Frontal cortex (tissue), 4 donors: ENCODE measurements at places on chromosomes 13 and 19.

DNA sequence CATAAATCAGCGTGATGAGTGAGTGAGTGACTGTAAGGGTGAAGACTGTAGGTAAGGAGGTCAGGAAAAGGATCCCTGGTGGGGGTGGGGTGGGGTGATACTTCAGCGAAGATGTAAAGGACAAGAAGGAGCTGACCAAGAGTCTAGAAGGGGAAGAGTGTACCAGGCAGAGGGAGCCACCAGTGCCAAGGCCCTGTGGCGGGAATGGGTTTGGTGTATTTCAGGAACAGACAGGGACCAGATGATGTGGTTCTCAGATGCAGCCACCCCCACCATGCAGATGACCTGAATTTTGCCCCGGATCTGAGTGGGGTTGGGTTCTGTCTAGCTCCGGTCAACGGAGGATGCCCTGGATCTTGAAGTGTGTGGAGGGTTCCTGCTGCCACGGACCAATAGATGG is 30.1 kb upstream of the SLC7A10 start:
- DNase-seq, result no peak

- no peak for DNase-seq
Observed at GRCh38 chr19:33403221-33403972, 29.9 kb downstream of the CEBPG start.

GRCh38 chr13:110629735-110630134 is 14.4 kb downstream of the NAXD start:
- DNase-seq, result no peak

- DNase-seq, result peak; percentile 11
Observed at GRCh38 chr19:37505958-37506386, 767 bp upstream of the ZNF793 start.

DNA sequence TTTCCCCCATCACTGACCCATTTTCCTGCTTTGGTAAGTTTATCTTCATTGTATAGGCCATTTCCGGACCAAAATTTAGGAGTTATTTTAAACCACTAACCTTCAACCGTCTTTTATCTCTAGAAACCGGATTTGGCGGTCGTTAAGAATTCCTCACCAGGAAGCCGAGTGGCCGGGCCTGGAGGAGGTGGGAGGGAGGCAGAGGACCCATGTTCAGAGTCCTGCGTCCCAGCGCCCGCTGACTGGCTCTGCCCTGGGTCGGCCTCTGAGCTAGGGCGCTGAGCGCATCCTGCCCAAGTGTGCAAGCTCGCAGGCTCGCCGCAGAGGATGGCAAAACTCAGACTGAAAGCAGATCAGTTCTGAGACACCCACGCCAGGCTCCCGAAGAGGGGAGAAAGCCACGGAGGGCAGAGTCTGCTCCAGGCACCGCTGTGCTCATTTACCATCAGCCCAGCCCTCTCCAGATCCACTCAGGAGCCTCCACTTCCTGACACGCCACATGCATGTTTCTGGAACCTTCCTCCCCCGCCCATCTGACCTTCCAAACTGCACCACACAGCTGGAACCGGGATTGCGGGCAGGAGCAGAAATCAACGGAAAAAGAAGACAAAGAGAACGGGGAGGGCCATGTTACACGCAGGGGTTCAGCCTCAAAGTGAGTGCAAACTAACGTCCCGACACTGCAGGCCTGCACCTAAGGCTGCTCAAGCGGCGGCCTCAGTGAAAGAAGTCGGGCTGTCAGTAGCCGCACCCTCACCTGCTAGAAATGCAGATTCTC is 8.3 kb downstream of the COL4A1 start:
- no peak for DNase-seq

GRCh38 chr19:17404015-17404414 is 1.4 kb downstream of the BST2 start:
- DNase-seq, result no peak

- DNase-seq, result no peak
Observed at GRCh38 chr19:11949201-11949600, 15.6 kb upstream of the ZNF763 start.

- no peak for DNase-seq
Observed at GRCh38 chr13:33996636-33997035, 178.7 kb downstream of the RFC3 start.

DNA sequence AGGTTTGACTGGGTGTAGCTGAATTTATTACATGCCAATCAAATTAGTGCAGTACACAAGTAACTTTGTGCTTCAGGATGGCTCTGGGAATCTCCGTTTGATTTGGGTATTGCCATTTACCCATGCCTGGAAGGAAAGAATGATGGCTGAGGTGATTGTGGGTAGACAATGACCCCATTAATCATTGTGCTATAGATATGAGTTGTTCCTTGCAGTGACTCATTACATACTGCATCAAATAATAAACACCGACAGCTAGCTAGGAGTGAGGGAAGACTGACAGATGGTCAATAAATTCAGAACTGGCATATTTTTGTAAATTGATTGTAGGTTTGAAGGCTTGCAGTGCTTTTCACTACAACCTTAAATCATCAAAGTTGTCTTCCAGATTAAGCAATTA is 1069.5 kb downstream of the DIAPH3 start:
- DNase-seq, result no peak

DNA sequence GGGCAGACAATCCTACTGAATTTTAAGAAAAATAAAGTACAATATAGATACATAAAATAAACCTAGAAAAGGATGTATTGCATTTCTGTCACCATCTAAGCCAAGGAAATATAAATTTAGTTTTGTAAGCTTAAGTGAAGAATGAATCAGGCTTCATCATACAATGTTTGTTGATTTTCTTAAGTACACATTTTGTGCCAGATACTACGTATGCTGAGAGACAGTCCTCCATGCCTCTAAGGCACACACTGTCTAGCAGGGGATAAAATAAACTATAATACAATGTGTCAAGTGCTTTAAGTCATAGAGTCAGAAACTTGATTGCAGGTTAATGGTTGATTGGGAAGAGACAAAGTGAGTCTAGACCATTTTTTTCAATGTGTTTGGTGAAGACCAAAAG is 465.7 kb downstream of the TBC1D4 start:
- no peak for DNase-seq

DNA sequence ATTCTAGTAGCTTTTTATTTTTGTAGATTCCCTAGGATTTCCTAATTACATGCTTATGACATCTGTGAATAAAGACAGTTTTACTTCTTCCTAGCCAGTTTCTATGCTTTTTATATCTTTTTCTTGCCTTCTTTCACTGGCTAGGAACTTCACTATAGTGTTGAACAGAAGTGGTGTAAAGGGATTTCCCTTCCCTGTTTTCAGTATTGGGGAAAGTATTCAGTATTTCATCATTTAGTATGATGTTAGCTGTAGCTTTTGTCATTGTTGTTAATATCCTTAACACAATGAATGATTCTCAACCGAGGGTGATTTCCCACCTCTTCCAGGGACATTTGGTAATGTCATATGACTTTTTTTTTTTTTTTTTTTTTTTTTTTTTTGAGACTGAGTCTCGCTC is 77.3 kb downstream of the SLC6A16 start:
- DNase-seq, result no peak

- DNase-seq, result no peak
Observed at GRCh38 chr19:43768273-43769050, 12.3 kb downstream of the KCNN4 start.

- no peak for DNase-seq
Observed at GRCh38 chr13:110525328-110526319, 35.9 kb downstream of the RAB20 start.

DNA sequence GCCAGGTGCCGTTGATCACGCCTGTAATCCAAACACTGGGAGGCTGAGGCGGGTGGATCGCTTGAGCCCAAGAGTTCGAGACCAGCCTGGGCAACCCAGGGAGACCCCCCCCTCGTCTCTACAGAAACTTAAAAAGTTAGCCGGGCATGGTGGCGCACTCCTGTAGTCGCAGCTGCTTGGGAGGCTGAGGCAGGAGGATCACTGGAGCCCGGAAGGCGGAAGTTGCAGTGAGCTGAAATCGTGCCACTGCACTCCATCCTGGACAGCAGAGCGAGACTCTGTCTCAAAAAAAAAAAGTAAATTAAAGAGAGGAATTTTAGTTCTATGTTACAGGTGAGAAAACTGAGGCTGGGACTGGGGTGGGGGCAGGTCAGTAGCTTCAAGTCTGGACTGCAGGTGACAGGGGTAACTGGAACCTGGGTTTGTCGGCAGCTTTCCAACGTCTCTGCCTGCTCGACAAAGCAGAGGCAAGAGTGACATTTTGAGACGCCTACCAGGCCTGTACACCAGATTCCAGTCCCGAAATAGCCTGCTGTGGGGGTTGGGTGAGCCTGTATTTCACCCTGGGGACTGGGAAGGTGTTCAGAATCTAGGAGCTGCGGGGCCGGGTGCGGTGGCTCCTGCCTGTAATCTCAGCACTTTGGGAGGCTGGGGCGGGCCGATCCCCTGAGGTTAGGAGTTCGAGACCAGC is 1.2 kb downstream of the SELENOW start:
- DNase-seq, result no peak

DNA sequence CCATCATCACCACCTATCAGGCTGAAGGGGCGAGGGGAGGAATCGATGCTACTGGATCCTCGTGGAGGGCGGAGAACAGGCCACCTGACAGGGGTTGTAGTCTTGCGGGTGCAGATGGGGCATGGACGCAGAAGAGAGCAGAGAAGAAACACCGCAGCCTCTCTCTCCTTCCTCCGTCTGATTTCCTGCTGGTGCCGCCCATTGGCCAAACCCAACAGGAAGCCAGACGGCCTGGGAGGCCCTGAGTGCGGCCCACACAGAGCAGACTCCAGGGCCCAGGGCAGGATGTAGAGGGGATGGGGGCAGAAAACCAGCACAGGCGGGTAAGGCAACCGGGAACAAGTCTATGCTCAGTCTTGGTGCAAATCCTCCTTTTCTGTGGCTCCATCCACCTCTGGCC is 15.4 kb downstream of the CEBPA start:
- DNase-seq, result no peak

DNA sequence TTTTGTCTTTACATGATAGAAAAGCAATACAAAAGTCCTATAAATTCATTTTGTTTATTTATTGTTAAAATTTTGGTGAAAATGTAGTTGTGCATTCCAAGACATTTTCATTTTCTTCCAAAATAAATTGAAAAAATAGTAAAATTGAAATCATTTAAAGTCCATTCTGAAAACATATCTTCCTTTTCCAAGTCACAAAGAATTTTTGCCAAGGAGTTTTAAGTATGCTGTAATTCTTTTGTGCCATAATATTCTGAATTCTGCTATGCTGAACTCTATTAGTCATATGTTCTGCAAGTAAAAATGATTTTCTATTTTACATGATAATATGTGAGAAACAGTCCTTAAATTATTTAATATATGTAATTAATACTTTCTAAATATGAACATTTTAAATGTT is 879.6 kb upstream of the SLC10A2 start:
- no peak for DNase-seq

DNA sequence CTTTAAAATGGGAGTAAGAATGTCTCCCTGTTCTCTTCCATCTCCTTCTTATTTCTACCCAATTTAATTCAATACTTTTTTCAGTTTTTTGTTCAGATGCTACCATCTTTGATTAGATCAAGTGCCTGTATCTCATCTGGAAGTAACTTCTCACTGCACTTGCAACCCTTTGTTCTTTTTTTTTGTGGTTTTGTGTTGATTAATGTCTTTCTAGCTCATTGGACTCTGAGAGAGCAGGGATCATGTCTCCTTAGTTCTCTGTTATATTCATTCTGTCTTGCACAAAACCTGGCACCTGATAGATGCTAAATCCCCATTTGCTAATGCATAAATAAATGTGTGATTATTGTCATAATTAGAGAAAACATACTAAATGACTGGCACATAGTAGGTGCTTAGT is 834 bp upstream of the ITGBL1 start:
- DNase-seq, result no peak
